COLO829 (cell line): ENCODE measurements at places on chromosomes 5 and 9.

GRCh38 chr5:95884017-95884325 lies 61.4 kb upstream of the GLRX start:
- no peak for DNase-seq

DNA sequence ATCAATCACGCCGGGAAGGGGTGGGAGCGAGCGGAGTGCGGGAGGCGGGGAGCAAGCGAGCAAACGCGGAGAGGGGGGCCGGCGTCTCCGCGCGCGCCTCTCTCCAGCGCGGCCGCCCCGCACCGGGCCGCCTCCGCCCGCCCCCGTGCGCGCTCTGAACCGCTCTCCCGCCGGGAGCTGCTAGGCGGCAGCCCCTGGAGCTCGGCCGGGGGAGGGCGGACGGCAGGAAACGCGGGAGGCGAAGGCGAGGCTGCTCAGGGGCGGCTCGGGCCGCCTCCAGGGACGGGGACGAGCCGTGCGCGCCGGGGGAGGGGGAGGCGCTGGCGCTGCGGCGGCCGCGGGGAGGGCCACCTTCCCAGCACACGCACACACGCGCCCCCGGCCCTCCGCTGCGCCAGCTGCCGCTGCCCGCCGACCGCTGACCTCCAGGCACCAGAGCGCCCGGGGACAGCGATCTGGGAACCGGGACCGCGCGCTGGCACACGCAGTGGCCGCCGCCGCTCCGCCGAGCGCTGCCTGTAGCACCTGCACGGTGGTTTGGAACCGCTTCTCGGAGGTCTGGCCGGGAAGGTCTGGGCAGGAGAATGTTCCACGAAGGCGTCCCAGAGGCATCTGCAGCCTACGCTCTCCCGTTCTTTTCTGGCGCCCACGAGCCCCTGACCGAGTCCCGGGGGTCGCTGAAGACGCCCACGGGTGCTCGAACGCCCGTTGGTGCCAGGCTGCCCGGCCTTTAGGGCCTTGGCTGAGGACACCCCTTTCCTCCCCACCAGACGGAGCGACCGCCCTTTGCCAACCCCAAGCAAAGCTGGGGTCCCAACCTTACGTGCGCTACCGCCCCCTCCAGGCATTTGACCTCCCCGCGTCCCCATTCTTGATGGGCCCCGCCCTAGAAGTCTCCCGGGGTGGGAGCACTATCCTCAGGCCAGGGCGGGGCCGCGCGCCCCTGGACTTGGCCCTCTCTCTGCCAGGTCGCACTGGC lies at the start of gene GABBR2:
Gene GABBR2, minus strand, starts transcription at position 3 of the 979 bp plus-strand sequence. CDS start 198 bp downstream, outside the sequence.
- DNase-seq, result no peak

DNA sequence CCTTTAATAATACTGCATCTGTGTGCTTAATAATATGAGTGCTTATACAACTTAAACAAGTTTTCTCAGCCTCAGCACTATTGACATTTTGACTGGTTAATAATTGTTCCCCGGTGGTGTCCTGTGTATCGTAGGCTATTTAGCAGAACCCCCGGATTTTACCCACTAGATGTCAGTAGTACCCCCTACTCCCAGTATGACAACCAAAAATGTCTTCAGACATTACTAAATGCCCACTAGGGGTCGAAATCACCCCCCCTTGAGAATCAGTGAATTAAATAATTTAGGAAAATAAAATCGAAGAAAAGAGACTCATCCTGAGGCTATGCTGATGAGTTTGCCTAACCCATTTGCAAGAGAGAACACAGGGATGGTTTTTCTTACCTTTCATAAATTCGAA lies 166.3 kb downstream of the ATP10B start:
- DNase-seq, result no peak

- DNase-seq, result no peak
Observed at GRCh38 chr9:128762671-128763449, 8.9 kb downstream of the ZER1 start.

DNA sequence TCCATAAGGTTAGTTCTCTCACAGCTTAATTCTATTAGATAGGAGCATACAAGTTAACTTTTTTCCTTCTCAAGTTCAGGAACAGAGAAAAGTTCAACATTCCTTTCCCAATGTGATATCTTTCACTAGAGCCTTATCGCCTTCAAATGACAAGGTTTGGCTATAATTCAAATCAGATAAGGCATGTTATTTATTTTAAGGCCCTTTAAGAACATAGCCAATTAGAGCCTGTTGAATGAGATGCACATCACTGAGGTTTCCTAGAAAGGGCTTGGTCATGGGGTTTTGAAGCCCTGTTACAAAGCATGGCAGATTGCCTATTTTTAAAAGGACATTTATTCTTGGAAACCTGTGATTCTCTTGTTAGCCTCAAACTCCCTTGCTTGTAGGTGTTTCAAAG lies 123.4 kb downstream of the BASP1 start:
- peak; percentile 26 for DNase-seq

DNA sequence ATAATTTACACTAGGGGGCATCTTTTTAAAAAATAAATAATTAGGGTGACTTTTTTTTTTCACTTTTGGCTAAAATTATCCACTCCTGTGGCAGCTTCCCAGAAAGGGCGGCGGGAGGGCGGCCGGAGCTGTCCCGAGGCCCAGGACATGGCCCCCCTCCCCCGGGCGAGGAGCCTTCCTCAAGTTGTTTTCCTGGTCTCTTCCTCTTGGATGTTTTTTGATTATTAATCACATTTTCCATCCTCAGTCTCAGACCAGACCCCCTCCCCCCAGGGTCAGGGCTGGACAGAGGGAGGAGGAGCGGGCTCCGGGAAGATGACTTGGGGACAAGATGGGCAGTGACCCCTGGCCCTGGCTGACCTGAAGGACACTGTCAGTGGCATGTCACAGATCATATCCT lies 4.7 kb upstream of the CNTFR start:
- no peak for DNase-seq

DNA sequence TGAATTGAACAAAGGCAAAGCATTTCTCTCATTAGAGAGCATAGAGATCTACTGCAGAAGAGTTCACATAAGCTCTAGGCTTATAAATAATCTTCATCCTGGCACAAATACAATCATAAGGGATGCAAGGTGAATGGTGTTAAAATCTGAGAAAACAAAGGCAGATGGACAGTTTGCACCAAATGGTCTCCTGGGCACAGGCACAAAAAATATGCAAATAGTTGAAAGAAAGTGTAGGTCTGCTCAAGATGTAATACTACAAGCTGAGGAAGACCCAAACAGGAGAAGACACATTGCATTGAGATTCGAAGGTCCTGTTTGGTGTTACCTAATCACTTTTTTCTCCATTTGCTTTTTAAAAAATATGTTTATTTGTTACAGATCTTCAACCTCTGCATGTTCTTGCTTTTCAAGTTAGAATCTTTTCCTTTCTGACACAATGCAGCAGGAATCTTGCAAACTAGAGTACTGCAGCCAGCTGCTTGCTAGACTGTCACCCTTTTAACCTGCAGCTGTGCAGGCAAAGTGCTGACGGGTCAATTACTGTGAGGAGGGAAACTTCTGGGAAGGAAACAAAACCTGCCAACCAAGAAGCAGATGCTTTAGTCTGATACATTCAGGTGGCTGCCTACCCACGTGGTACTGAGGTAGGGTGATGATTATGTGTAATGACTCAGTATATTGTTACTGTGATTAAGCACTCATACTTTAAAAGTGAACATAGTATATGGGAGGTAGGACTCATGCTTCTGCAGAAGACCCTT lies 1048.6 kb upstream of the SEMA6A start:
- DNase-seq, result no peak

DNA sequence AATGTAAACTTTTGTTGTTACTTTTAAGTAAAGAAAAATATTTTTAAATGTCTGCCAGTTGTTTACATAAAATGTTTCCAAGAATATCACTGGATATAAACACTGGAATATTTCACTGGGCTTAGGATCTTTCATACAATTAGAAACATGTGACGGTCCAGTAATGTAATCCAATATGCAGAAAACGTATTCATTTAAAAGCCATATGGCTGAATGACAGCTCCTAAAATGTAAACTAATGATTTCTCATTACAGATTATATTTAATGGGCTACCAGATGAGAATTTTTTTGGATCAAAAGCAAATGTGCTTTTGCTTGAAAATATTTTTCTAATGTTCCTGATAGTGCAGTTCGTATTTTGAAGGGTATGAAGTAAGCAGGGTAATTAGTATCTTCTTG lies 124.3 kb downstream of the TTC39B start:
- no peak for DNase-seq

DNA sequence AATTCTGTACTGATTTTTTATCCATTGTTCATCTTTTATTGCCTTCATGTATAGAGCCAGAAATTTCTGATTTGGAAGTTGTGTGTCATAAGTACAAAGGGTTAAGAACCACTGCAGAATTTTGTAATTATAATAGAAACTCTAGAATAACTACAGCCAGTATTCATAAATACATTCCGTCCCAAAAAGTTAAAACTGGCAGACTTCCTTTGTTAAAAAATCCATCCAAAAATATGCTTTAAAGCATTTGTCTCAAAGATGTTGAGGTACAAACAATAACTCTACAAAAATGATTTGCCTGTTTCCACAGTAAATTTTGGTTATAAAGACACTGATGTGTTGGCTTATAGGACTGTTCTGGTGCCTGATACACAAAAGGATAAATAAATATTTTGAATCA lies 436.6 kb downstream of the DTWD2 start:
- DNase-seq, result no peak

- DNase-seq, result no peak
Observed at GRCh38 chr5:103021314-103021713, 98.6 kb downstream of the GIN1 start.

DNA sequence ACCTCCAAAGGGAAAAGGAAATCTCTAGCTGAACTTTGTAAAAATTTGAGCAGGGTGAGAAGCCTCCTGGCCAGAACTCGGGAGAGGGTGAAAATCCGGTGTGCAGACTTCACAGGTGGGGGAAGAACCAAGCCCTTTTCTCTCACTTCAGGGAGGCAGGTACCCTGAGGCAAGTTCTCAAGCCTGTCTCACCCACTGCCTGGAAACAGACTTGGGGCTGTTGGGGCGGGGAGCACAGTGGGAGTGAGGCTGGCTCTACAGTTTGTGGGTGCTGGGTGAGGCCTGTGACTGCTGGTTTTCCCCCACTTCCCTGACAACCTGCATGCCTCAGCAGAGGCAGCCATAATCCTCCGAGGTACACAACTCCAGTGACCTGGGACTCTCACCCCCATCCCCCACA lies 187.1 kb downstream of the KIF4B start:
- DNase-seq, result no peak

GRCh38 chr9:131240047-131240921 lies 36.0 kb downstream of the FAM78A start:
- no peak for DNase-seq

DNA sequence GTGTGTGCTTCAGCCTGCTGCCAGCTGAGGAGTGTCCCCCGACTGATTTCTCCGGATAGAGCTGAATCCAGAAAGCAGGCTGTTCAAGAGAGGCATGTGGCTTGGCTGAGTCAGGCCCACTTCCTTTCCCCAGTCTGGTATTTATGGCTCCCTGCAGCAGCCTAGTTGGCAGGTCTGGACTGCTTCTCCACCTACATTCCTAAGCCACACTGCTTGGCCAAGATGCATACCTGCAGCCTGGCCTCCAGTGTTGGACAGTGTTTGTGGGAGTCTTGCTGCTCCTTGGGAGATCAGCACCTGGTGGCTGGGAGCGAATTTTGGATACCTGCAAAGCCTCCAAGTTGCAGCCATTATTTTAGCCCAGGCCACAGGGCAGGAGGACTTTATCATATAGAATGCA lies 670.8 kb downstream of the ACTL7B start:
- DNase-seq, result no peak

GRCh38 chr5:96075579-96076289 lies 114.1 kb upstream of the ELL2 start:
- no peak for DNase-seq

- no peak for DNase-seq
Observed at GRCh38 chr9:69542942-69543704, 129.0 kb downstream of the APBA1 start.

GRCh38 chr9:126705767-126706697 lies 92.3 kb downstream of the LMX1B start:
- peak; percentile 73 for DNase-seq

DNA sequence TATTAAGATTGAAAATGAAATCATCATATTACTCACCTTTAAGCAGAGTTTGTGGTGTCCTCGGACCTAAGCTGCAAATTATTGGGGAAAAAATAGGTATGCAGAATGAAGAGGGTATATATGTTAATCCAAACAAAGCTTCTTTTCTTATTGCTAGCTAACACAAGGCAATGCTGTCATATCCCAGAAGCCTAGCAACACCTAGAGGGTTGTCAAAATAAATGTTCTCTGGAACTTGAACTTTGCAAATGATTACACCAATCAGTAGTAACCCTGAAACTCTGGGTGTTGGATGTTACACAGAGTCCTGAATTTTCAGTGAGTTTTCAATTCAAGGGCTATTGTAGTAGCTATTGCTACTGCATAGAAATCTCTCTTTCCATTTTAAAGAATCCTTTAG lies at the start of gene C6:
Gene C6, minus strand, starts transcription at position 193 of the 400 bp plus-strand sequence. CDS start 10,302 bp downstream, outside the sequence.
- peak; percentile 2 for DNase-seq

DNA sequence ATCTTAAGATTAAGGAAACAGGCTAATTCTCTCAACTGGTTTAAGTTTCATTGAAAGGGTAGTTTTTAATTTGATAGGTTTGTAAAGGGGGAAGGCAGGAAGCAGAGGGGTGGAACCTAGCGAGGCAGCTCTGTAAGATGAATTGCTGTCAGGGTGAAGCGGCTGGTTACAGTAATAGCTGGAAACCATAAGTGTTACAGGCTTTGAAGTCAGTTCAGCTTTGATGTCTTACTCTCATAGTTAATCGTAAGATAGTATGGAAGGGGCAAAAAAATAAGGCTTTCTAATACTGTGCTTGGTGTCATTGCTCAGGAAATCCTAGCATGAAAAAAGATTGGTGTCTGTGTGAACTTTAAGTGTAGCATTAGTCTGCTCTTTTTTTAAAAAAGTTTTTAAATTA lies 20.3 kb downstream of the POU5F2 start:
- DNase-seq, result no peak

DNA sequence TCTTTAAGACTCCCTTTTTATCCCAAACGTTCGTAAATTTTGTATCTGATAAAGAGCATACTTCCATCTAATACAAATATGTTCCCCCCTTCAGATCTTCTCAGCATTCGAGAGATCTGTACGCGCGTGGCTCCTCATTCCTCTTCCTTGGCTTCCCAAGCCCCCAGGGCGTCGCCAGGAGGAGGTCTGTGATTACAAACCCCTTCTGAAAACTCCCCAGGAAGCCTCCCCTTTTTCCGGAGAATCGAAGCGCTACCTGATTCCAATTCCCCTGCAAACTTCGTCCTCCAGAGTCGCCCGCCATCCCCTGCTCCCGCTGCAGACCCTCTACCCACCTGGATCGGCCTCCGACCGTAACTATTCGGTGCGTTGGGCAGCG lies 19.9 kb downstream of the CDKN2A start:
- no peak for DNase-seq

DNA sequence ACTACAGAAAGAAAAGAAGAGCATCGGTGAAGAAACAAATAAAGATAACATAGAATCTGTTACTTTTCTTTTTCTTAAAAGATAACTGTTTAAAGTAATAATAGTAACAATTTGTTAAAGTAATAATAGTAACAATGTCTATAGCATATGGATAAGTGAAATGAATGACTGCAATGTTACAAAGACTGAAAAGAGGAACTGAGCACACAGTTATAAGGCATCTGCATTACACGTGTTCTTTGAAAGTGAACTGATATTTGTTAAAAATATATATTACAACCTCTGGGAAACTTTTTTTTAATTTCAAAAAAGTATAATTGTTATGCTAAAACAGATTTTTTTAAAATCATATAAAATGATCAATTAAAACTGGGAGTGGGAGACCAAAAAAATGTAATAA lies 88.4 kb upstream of the FST start:
- DNase-seq, result no peak

- peak; percentile 10 for DNase-seq
Observed at GRCh38 chr5:4941957-4942830, 197.9 kb upstream of the ADAMTS16 start.
